Daoy (cell line): ENCODE measurements at places on chromosomes 13 and 19. TPM values are rescaled to one million over a fixed set of nuclear protein-coding genes. Genes with fewer than 3 reads are reported as not detected.

CCDC8 gene
- total RNA-seq: 8.8 and 9.2 TPM in 2 replicates

DNA sequence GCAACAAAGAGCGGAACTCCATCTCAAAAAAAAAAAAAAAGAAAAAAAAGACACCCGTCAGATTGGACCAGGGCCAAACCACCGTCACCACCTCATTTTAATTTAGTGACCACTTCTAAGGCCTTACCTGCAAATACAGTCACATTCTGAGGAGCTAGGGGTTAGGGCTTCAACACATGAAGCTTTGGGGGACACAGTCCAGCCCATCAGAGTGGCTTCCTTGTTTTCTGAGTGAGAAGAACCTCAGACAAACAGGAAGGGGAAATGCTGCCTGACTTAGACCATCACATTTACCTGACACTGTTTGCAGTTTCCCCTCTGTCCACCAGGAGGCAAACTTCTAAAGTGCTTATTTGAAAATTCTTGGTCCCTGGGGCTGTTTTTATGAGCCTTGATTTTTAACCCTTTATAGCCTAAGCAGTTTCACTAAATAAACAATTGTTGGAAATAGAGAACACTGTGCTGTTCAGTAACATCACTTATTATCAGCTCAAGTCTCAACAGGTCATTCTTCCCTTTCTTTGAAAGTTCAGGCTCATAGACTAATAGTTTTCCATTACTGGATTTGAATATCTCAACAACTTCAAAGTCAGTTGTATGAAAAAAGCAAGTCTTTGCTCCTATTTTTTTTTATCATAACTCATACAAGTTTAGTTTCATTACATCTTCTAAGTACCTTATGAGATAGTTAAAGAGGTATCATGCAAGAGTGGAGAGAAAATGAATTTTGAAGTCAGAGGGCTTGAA lies 74.9 kb upstream of the WASF3 start:
- peak; percentile 47 for DNase-seq

GRCh38 chr13:41597348-41598041 lies 140.1 kb downstream of the RGCC start:
- no peak for DNase-seq

- DNase-seq: no peak
Measured at GRCh38 chr13:42968906-42969305, 23.1 kb downstream of the EPSTI1 start.

DNA sequence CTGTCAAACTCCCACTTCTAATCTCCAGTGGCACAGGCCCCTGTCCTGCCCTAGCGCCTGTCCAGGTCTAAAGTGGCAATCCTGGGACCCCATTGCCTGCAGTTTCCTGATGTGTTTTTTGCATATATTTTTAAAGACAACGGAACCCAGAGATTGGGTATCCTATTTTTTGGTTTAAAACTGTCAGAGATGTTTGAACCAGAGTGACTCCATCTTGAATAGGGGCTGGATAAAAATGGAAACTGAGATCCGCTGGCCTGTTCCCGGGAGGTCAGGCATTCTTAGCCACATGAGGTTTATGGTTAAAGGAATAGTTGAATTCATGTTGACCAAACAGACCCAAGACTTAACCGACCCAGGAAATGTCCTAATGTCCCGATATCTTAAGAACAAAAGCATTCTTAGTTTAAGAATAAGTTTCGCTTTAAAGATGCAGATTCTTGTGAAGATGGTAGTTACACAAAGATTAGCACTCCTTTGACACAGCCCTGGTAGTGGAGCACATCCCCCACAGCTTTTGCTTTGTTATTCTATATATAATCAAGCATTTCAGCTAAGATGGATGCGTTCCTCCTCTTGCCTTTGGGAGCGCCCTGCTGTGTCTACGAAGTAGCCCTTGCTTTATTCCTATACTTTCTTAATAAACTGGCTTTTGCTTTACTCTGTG lies 332.1 kb downstream of the UQCRFS1 start:
- no peak for DNase-seq

DNA sequence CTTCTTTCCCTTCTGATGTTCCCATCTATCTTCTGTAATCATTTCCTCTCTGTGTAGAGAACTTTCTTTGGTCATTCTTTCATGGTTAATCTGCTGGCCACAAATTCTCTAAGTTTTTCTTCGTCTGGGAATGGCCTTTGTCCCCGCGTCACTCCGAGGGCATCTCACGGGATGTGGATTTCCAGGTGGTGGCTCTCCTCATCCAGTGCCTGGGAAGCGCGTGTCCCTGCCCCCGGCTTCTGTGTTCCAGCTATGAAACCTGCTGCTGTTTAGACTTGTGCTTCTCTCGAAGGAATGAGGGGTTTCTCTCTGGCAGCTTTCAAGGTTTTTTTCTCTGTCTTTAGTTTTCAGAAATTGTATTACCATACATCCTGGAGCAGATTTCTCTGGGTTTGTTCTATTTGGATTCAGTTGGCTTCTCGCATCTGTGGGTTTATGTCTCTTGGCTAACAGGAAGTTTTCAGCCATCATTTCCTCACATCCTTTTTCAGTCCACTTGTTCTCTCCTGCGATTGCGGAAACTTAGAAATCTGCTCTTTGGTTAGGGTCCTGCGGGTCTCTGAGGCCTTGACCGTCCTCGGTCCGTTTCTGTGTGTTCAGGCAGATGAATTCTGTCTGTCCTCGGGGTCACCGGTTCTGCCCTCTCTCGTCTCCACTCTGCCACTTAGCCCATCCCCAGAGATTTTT lies 36.9 kb upstream of the DCUN1D2 start:
- no peak for DNase-seq

IL4I1 gene
- 9.1 and 9.3 TPM in 2 replicates for total RNA-seq

GRCh38 chr13:32209652-32210051 lies 105.5 kb downstream of the ZAR1L start:
- no peak for DNase-seq

DNA sequence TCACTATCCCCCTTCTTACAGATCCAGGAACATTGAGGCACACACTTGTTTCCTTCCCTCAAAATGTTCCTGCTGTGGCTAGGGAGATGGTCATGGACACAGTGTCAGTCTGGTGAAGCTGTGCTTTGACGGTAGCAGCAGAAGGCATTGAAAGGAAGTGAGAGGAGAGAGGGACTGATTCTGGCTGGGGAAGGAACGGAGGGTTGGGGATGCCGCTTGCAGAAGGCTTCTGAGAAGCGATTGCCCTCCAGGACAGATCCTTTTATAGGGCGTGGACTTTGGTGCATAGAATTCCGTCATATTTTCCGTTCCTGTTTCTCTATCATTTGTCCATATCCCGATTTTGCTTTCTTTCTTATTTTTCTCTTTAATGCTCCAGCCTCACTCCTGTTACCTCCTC lies 14.1 kb upstream of the MYH14 start:
- DNase-seq: no peak

DNA sequence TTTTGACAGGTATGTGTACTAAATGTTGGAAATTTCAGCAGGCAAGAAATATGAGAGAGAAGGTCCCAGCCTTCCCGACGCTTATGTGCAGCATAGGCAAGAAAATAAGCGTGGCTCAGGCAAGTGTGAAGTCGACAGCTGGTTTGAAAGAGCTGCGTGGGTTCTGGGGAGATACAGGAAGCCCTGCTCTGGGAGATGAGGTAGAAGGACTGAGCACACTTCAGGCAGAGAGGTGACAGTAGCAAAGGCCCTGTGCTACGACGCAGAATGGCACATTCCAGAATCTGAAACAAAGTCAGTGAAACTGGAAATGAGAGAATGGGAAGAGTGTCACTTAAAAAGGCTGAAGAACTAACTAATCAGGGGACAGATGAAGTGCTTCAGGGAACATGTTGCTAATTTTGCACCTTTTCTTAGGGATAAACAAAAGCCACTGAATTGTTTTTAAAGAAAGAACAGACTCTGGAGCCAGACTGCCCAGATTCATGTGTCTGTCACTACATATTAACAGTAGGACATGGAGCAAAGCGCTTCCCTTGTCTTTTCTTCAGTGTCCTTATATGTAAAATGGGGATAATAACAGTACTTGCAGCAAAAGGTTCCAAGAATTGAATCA lies 160.1 kb downstream of the SPRY2 start:
- DNase-seq: no peak

- no peak for DNase-seq
Measured at GRCh38 chr13:77062097-77062496, 35.1 kb upstream of the FBXL3 start.

DNA sequence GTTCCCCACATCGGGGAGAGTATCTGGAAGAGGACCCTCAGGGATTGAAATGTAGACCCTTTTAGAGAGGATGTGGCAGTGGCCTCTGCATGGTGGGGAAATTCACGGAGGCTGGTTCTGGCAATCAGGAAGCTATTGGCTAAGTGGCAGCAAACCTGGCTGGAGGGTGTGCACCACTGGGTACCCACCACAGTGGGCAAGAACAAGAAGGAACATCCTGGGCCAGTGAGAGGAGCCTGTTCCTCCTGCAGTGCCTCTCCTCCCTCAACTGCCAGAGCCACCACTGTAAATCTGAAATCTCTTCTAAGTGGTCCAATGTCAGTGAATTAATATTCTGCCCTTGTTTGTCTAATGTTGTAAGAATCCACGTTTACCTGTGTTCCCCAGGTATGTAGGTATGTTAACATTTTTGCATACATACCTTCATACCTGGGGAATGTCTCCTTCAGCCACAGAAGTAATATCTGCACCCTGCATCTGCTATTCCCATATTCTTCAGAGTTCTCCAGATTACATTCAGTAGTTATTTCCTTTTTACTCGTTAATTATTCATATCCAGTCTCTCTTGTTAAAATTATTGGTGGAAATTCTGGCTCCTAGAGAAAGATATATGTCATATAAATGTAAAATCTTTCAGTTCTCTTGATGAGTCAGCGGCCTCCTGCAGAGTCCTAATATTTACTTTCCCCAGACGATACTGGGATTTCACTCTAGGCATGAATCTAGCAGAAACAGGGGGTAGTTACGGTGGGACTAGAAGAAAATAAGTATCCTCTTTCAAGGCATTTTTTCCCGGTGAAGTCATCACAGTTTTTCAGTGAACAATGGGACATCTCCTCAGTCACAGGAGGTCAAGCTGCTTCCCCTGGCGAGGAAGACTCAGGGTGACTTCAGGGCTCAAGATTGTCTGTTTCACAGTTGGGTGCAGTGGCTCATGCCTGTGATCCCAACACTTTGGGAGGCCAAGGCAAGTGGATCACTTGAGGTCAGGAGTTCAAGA lies 148.3 kb downstream of the MYO16 start:
- DNase-seq: no peak

DNA sequence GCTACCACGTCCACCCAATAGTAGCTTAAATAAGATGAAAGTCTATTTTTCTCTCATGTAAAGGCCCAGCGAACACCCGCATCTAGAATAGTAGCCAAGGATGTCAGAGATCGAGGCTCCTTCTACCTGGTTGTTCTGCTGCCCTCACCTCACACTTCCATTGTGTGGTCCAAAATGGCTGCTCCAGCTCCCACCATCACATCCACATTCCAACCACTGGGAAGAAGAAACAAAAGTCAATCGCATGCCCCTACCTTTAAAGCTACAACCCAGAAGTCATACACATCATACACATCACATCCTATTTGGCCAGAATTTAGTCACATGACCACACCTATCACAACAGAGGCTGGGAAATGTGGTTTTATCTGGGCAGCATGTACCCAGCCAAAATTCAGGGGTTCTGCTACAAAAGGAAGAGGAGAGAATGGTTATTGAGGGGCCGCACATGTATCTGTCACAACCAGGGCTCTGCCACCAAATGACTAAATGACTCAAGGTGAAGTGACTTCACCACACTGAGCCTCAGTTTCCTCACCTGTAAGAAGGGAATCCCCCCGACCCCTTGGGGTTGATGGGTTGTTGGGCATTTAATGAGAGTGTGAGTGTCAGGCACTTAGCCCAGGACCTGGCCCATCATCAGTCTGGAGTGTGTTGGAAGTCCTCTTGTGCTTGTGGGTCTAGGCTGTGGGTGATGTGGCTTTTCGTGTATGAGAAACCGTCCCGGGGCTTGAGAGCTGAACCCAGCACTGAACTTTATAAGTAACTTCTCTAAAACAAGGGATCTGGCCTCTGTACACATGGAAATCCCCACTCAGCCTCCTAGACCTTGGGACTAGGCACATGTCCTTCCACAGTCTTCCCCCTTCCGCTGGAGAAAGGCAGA lies 10.2 kb upstream of the CBLC start:
- no peak for DNase-seq

NLRP4 gene
- total RNA-seq: 0.60 and 0.80 TPM in 2 replicates

GRCh38 chr13:72805676-72806346 lies 23.9 kb downstream of the PIBF1 start:
- DNase-seq: no peak

DNA sequence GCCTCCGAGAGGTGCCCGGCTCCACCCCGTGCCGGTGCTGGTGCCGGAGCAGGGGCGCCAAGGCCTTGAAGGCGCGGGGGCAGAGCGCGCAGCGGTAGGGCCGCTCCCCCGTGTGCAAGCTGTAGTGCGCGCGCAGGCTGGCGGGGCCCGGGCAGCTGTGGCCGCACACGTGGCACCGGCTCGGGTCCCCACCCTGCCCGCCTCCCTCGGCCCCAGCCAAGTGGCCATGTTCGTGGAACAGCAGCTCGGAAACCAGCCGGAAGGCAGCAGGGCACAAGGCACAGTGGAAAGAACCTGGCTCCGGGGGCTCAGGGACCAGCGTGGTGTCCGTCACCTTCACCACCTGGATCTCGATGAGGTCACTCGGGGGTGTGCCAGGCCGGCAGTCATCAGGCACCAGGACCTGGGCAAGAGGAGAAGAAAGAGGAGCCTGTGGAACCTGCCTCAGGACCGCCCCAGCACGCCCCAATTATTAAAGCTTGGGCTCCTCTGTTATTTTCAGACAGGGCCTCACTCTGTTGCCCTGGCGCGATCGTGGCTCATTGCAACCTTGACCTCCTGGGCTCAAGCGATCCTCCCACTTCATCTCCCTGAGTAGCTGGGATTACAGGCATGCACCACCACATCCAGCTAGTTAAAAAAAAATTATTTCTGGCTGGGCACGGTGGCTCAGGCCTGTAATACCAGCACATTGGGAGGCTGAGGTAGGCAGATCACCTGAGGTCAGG lies 2.0 kb downstream of the ZNF784 start:
- DNase-seq: no peak

GRCh38 chr19:49205114-49205513 lies 47.5 kb downstream of the TRPM4 start:
- DNase-seq: no peak

DNA sequence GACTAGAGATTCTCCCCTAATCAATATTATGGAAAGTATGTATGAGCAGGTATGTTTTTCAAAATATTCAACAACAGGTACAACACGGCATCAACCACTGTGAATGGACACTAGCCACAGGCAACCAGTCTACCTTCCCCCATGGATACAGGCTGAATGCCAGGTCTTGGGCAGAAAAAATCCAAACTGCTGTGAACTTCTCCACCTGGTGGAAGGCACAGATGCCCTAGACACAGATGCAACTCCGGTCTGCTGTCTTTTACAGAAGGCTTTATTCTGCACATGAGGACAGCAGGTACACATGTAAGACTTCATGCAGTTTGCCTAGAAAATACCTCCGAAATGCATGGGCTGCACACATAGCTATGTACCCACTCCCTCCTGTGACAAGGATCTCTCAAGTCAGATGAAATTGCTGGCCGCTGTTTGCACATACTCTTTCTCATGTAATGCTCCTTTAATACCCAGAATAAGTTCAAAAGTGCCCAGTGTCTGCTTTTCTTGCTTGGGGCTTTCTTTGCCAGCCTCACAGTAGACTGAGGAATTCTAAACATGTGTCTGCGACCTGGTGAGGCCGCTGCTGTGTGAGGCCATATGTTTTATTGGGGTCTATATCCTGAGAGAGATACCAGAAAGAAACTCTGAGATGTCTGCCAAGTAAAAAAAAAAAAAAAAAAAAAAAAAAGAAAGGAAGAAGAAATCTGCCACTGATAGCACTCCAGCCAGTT lies 325.9 kb downstream of the FOXO1 start:
- no peak for DNase-seq
